Activated T-cell treated with anti-CD3 and anti-CD28 coated beads for 24 hours (primary cell): ENCODE measurements at places on chromosomes 3 and 15.

GRCh38 chr3:46932455-46933225 is 43.9 kb downstream of the CCDC12 start:
- DNase-seq = no peak

- DNase-seq = no peak
These were observed 312.3 kb downstream of the ZBBX start for GRCh38 chr3:167067787-167068161.

DNA sequence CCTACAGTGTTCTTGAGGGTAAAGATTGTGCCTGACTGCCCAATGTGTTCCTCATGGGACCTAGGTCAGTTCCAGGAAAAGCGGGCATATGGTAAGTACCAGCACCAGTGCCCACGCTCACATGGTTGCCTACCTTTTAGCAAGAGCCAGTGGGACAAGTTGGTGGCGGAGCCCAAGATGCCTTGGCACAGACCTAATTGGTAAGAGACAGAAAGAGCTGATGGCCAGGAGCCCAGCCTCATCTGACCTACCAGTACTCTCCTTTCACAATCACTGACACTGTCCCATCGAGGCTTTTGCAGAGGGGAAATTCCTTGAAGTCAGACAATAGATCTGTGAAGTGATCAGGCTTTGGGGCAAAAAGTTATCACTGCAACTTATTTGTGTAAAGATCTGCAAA is 98.4 kb upstream of the BCL6 start:
- no peak for DNase-seq

DNA sequence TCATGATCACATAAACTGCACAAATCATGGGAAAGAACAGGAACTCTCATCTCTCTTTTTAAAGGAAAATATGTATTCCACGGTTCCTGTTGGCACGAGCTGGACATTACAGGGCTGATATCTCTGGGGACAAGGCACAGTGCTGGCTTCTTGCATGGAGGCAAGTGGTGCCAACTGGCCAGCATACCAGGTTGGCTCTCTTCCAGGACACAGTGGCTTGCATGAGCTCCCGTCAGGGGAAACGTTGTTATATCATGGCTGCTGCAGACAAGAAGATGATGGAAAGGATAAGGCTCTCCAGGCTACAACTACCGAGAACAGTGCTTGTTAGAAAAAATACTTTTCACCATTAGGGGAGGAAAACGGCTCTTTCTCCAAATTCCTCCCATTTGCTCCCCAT is 283.9 kb downstream of the RORA start:
- no peak for DNase-seq

GRCh38 chr3:108008931-108009639 is 81.7 kb downstream of the CD47 start:
- no peak for DNase-seq

GRCh38 chr3:27345493-27345892 is 23.7 kb downstream of the NEK10 start:
- DNase-seq = no peak

DNA sequence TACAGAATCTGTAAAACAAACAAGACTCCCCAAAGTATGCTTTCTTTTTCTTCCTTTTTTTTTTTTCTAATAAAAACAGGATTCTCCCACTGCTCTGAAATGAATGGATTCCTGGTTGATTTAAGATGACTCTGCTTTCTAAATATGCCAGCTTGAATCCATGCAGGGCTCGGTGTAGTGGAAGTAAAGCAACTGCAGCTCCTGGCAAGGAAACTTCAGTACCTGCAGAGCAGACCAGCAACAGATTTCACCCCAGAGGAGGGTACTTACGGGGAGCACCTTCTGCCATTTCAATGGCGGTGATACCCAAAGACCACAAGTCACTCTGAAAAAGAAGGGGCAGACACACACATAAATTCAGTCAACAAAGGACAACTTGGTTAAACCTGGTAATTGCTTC is 150.5 kb upstream of the SLC2A2 start:
- no peak for DNase-seq

- no peak for DNase-seq
These were observed 16.1 kb downstream of the DNAJA4 start for GRCh38 chr15:78280319-78281072.

DNA sequence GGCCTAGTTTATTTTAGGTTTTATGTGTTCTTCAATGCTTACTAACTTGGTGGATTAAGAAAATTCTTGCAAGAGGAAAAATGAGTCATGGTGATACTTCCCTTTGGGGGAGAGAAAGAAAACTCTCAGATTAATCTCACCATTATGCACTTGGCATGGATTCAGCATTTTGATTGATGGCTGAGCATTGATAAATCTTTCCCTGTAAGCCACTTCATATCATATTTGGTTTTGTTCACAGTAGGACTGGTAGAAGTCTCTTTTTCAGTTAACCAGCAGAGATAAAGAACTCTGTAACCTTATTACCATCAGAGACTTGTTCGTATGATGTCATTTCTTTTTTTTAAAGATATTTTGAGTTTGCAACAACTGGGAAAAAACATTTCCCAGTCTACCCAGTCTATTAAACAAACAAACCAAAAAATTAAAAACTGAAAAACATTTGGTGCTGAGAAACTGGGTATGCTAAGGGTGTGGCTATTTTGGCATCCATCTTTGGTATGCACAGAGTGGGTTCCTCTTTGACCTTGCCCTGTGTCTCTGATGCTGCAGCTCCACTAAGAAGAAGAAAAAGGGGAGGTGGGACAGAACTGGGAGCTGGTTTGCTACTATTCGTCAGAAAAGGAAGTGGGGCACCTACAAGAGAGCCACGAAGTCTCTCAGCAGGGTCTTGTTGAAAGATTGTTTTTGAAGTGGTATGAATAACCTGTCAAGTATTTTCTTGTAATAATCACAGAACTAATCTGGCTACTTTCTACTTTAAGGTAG is 17.2 kb downstream of the TMOD3 start:
- no peak for DNase-seq

- DNase-seq = no peak
These were observed 10.1 kb downstream of the USP3 start for GRCh38 chr15:63514531-63514943.

- no peak for DNase-seq
These were observed 17.9 kb upstream of the EPB42 start for GRCh38 chr15:43238671-43239131.

DNA sequence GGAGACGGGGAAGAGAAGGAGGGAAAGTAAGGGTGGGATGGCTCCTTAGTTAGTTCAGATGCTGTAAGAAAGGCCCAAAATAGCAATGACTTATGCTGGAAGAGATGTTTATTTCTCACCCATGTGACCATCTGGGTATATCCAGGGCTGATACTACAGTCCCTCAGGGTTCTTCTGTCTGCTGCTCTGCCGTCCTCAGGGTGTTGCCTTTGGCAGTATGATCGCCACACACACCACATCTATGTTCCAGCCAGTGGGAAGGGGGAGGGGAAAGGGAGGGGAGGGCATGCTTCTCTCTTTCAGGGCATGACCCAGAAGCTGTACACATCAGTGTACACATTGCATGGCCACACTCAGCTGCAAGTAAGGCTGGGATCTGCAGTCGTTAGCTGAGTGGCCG is 10.2 kb downstream of the CD276 start:
- no peak for DNase-seq

DNA sequence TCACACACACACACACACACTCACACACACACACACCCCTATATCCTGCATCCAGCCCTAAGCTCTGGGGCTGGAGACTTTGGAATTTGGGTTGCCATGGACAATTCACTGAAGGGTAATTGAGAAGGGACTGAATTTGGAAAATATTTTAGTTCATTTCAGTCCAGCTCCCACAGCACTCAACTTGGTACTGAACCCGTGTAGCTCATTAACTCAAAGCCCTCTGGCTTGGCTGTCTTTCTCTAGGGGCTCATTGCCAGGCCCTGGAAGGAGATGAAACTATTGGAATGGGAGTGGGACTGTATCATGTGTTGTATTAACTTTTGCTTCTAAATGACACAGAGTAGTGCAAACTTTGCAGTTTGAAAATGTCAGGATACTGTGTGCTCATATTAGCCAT is 157.3 kb downstream of the EPHB1 start:
- no peak for DNase-seq

DNA sequence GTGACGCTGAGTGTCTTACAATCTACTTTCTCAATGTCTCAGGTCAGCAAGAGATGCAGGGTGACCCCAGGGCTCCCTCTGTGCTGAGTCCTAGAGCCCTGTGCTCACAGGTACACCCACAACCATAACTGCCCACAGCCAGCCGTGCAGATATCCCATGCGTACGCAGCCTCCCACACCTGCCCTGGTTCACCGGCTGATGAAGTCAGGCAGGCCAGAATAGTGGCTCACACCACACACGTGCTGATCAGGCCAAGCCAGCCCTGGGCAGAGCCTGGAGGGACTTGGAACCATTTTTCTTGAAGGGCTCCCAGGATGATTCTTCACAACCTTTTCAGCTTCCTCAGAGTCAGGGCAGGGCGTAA is 63.6 kb upstream of the RPL32 start:
- DNase-seq = no peak

GRCh38 chr3:191775451-191776233 is 314.7 kb downstream of the PYDC2 start:
- DNase-seq = no peak

DNA sequence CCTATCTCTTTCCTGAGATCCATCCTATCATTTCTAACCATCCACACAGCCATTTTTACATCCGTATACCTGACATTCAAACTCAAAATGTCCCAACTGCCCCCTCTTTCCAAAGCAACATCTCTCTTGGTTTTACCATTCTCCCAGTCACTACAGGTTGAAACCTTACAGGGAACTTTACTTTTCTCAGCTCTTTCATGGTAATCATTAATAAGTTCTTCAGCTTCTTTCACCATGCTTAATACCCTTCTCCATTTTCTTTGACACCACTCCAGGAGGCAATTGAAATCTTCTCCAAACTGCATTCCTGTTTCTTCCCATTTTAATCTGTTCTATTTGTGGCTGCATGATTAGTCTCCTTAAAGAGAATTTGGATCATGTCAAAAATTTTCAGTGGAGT is 352.5 kb downstream of the GAP43 start:
- DNase-seq = no peak

- no peak for DNase-seq
These were observed 60.8 kb downstream of the OSBPL10 start for GRCh38 chr3:31920310-31920709.

DNA sequence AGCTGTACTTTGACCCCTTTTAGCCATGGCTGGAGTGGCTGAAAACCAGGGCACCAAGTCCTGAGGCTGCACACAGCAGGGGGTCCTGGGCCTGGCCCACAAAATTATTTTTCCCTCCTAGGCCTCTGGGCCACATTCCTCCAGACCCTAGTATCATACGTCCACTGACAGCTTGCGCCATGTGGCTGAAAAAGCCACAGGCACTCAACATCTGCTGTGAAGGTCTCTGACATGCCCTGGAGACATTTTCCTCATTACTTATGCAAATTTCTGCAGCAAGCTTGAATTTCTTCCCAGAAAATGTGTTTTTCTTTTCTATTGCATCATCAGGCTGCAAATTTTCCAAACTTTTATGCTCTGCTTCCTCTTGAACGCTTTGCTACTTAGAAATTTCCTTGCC is 239.0 kb downstream of the SQOR start:
- no peak for DNase-seq

GRCh38 chr3:13772321-13772745 is 107.5 kb downstream of the WNT7A start:
- DNase-seq = no peak

GRCh38 chr3:115961380-115961779 is 338.1 kb downstream of the GAP43 start:
- no peak for DNase-seq

GRCh38 chr15:94372821-94373220 is 141.5 kb downstream of the MCTP2 start:
- no peak for DNase-seq

DNA sequence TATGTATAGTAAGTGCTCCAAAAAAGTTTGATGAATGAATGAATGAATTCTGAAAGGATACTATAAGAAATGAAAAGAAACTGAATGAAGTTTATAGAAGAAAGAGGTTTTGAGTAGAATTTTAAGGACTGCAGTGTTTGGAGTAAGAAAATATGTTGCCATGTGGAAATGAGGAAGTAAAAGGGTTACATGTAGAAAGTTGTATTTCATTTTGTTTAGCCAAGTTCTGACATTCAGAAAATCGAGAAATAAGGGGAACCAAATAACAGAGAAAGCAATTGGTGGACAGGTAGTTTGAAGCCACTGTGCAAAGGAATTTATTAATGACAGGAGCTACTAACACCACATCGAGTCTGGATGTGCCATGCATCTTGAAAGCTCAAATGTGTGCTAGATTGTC is 200.7 kb downstream of the SATB1 start:
- no peak for DNase-seq

- DNase-seq = no peak
These were observed 15.9 kb upstream of the SMAD3 start for GRCh38 chr15:67049351-67050044.

DNA sequence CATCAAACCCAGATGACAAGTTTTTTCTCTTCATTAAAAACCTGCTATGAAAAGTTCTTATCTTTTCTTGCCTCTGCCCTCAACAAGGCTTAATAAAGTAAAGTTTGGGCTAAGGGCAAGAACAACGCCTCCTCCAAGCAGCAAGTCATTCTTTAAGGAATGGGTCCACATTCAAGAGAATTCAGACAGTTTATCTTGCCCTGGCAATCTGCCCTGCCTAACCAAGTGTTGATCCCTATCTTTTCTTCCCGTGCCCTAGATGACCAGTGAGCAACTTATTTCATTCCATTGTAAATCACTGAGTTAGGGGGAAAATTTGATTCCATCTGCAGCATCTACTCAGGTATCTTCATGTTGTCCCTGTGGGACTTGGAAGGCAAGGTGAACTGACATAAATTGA is 370.3 kb upstream of the DPPA4 start:
- no peak for DNase-seq

DNA sequence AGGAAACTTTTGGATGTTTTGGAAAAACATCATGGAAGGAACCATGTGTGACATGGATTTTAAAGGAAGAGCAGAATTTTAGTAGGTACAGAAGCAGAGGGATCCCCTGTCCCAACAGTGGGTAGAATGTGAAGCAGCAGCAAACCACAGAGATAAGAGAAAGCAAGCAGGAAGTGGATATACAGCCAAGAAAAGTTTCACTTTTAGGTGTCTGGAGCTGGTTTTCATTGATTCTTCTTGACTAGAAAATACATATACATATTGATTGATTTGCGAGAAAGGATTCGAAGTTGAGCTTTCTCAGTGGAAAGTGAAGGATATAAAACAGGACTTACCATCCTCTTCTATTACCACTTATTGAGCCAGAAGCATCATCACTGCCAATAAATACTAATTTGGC is 133.5 kb downstream of the KCNMB2 start:
- no peak for DNase-seq

GRCh38 chr3:55813268-55814097 is 326.4 kb upstream of the WNT5A start:
- DNase-seq = no peak

- no peak for DNase-seq
These were observed 246.5 kb downstream of the PDZRN3 start for GRCh38 chr3:73378207-73378606.

DNA sequence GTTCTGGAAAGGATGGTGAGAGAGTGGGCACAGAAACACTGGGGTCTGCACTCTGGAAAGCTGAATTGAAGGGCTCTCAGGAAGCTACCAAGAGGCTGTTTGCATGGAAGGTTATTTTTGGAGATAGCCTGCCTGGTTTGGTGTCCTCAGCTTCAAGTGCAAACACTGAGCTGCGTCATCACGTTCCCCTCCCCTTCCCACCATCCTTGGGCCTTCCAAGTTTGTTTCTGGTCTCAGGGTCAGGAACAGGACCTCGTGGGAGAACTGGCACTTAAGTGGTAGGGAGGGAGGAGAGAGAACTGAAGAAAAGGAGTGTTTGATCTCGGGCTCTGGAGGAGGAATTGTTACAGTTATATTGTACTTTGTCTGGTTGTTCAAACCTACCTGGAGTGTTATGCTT is 10.6 kb downstream of the ST6GAL1 start:
- DNase-seq = no peak

GRCh38 chr3:168157099-168157700 is 61.5 kb upstream of the GOLIM4 start:
- DNase-seq = no peak
